Renal pelvis (tissue), 12 donors: ENCODE measurements at places on chromosomes 12 and 14. TPM values are rescaled to one million over a fixed set of nuclear protein-coding genes. Genes with fewer than 3 reads are reported as not detected.

The PRH2 gene
- polyA plus RNA-seq: 0.43 TPM

The OAS2 gene
- 6.9 TPM for polyA plus RNA-seq

The GPR132 gene
- 0.35 TPM for polyA plus RNA-seq

The ORAI1 gene
- 15.9 TPM for polyA plus RNA-seq

The ZFHX2 gene
- 8.3 TPM for polyA plus RNA-seq

The KLRB1 gene
- 4.4 TPM for polyA plus RNA-seq

The OLR1 gene
- 1.4 TPM for polyA plus RNA-seq

The SMCO2 gene
- 0.50 TPM for polyA plus RNA-seq

The LTBP2 gene
- polyA plus RNA-seq: 2.9 TPM

The KRT2 gene
- not detected for polyA plus RNA-seq
